ENCODE measurements at places on chromosomes 3 and 15. TPM values are rescaled to one million over a fixed set of nuclear protein-coding genes. Genes with fewer than 3 reads are reported as not detected.

Gene MESP2
- total RNA-seq: 0.48 TPM

Gene ASB7
- total RNA-seq: 12.6 TPM

Gene CCR1
- not detected for total RNA-seq

Gene EDEM1
- total RNA-seq: 28.9 TPM

Gene CCR5
- total RNA-seq: not detected

Gene C15orf62
- 1.2 TPM for total RNA-seq

Gene ISL2
- not detected for total RNA-seq

Gene RAB43
- total RNA-seq: 35.7 TPM

Gene CTXN2
- total RNA-seq: not detected

Gene ATP10A
- 0.21 TPM for total RNA-seq

Gene EIF2A
- total RNA-seq: 260 TPM

Gene CCR3
- not detected for total RNA-seq

Gene PXYLP1
- 8.7 TPM for total RNA-seq

Gene FETUB
- not detected for total RNA-seq

Gene KCNMB2
- not detected for total RNA-seq

Gene ASB14
- total RNA-seq: not detected

Gene HIGD2B
- not detected for total RNA-seq

Gene INSYN1
- total RNA-seq: not detected

Gene SRGAP3
- total RNA-seq: 22.6 TPM

Gene TMEM158
- total RNA-seq: 1.5 TPM

Gene GOLGA6A
- total RNA-seq: not detected

Gene HACL1
- total RNA-seq: 18.3 TPM

Gene KBTBD12
- total RNA-seq: not detected

Gene RTP4
- not detected for total RNA-seq

Gene ACOX2
- total RNA-seq: under 0.01 TPM

Gene CAND2
- total RNA-seq: 2.2 TPM

Gene A4GNT
- not detected for total RNA-seq

Gene VPS18
- total RNA-seq: 48.0 TPM

Gene CCR9
- total RNA-seq: not detected

Gene C3orf20
- not detected for total RNA-seq

Gene ENTPD3
- 8.2 TPM for total RNA-seq

Gene KLHDC8B
- 53.7 TPM for total RNA-seq

Gene MOBP
- total RNA-seq: not detected

Gene GATM
- total RNA-seq: 2.6 TPM

Data from tracheal epithelial cell (primary cell).